Myocyte (in vitro differentiated cells): ENCODE measurements at places on chromosomes 1 and 21.

DNA sequence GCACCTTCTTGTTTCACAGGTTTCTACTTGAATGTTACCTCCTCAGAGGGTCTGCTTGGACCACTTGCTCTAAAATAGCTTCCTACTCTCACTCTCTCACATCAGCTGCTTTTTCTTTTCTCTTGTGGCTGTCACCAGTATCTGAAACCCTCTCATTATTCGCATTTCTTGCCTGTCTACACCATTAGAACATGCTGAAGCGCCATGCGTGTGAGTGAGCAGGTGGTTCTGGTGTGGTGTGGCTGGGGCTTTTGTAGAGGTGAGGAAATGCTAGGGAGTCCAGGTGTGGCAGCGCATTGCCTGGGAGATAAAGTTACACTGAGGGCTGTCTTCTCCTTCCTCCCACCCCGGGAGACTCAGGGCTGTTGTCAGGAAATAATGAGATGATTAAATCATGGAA lies 4.1 kb downstream of the ZNF362 start:
- no peak for DNase-seq

DNA sequence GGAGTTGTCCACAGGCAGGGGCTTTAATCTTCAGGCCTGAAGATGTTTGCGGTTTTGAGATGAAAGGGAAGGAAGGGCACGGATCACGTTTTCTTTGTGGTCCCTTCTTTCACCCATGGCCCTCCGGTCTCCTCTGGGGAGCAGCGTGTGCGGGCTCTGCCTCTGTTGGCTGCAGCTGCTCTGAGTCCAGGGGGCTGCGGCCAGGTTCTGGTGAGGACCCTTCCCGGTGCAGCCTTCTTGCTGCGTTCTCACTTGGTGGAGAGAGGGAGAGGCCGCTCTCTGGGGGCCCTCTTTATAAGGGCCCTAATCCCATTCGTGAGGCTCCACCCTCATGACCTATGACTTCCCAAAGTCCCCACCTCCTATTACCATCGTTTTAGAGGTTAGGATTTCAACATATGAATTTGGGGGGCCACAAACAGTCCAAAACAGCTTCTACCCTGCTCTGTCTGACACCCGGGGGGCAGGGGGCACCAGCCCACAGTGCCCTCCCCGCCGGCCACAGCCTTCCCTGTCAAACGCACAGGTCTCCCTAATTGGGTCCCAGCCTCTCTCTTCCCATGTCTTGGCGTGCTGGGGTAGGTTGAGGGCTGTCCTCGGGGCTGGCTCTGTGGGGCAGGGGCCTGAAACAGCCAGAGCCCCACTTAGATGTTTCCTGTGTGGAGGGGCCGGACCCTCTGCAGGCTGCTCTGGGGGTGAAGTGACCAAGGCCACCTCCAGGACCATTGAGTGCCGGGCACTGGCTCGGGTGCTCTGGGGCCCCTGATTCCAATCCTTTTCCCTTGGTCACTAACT lies 100.1 kb upstream of the C1orf174 start:
- no peak for DNase-seq

DNA sequence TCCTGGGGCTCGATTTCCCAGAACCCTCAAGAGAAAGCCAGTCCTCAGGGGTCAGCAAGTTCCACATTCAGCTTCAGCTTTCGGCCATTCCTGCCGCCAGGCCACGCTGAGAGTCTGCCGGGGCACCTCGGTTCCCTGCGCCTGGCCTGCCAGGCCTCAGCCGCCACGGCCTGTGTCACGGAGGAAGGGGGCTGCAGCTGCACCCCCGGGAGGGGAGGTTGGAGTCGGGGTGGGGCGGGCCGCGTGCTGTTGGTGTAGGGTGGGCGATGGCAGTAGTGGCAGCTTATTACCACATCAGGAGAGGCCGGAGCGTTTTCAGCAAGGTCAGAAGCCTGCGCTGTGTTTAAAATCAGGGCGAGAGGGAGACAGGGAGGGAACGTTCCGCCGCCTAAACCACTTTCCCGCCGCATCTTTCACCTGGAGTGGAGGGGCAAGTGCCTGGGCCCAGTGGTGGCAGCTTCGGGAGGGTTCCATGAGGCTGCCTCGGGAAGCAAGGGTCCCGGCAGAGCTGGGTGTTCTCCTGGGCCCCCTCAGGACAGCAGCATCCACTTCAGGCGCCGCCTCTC lies 68.5 kb upstream of the TRAPPC10 start:
- DNase-seq: no peak

- no peak for DNase-seq
Observed at GRCh38 chr1:81562934-81563333, 237.8 kb upstream of the ADGRL2 start.

DNA sequence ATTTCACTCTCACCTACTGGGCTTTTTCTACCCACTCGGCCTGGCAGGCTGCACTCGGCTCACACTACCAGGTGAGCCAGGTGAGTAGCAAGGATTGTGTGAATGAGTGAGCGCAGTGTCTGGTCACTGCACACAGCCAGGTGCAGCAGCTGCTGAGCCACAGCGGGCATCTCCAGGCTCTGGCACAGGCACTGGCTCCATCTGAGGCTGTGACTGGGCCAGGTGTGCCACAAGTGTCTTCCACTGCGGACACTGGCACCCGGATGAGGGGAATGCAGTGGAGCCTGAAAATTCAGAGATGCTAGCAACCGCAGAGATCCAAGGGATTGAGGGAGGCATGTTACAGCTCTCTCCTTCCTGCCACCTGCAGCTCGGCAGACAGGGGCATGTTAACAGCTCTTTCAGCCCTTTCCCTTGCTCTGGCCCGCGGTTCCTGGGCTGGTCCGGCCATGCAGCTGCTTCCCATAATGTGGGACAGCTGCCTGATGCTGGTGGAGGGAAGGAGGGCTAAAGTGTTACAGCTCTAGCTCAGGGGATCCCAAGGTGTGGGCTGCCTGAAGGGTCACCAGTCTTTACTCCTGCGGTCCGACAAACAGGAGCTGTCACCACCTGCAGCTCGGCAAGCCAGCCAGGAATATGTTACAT lies 1038.3 kb downstream of the AMY1C start:
- no peak for DNase-seq

DNA sequence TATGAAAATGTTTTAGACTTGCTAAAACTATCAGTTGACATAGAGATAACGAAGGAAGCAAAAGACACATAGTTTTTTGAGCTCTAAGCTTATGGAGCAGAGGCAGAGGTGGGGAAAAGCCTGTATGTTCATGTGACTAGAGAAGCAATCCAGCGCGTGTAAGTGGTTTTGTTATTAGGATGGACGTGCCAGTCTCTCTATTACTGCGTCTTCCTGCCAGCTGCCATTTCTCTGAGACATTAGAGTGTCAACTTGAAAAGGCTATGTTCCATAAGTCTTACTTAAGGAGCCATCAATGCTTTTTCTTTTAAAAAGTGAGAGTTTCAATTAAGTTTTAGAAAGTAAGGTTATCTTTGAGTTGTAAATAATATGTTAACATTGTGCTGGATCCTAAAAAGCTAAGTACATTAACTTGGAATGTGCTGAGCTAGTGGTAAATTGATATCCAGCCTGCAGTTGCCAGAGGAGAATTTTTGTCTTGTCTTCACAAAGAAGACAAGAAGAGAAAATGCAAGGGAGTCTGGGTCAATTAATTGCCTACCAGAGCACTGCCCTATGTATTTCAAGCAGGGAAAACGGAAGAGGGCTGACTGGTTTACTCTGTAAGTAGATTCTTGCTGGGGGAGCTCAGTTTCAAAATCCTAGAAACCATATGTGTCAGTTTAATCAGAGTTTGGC lies 161.8 kb upstream of the B3GALT2 start:
- DNase-seq: peak; percentile 44

- peak; percentile 55 for DNase-seq
Observed at GRCh38 chr1:68180441-68181164, 51.7 kb downstream of the WLS start.

DNA sequence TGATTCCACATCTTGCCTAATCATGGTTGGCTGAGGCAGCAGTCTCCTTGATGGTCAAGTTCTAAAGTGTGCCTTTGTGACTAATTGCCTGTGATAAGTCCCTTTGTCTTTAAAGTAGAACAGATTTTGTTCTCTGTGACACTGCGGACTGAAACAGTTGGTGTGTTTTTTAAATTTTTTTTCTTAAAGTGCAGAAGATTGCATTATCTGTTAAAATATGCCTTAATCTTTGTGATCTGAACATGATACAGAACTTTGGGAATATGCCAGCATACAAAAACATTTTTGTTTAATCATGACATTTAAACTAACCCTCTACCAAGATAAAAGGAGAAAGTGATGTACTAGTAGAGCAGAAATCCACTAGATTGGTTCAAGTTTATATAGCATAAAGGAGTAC lies 1260.6 kb upstream of the ADGRL2 start:
- DNase-seq: no peak

GRCh38 chr1:205824180-205824579 lies 11.2 kb upstream of the SLC41A1 start:
- no peak for DNase-seq

DNA sequence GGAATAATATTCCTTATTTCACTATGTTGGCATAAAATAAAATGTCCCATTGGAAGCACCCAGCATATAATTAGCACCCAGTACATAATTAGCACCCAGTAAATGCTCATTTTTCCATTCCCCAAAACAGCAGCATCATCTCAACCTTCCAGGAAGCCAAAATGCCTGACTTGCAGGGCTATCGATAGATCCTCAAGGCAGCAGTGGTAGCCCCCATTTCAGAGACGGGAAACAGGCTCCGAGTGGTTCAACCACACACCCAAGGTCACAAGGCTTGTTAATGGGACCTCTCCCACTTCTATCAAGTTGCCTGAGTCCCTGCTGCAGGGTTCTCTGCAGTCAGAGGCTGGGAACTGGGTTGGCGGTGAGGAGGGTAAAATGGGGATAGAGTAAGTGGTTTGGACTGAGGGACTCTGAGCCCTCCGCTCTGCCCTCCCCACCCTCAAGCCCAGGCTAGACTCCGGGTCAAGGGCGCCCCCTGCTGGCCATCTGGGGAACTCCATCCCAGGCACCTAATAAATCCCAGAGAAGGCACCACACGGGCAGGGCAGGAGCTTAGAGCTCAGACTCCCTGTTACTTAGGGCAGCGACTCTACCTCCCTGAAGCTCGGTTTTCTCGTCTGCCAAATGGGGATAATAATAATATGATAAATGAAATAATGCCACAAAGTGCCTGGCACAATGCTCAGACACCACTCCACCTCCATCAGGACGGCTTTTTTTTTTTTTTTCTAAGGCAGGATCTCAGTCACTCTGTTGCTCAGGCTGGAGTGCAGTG lies 21.9 kb upstream of the LAPTM5 start:
- peak; percentile 75 for DNase-seq
